Activated B cell treated with CpG ODN at 0.5 μM for 24 hours (primary cell): ENCODE measurements at places on chromosomes 12 and 14.

GRCh38 chr12:92028441-92028709 is 117.3 kb downstream of the BTG1 start:
- no peak overlapping the region for H3K27ac ChIP-seq
- no peaks in the 10 kb centered on the region for H3K27me3 ChIP-seq
- no peak overlapping the region for H3K4me3 ChIP-seq
- DNase-seq: no peak
- H3K36me3 ChIP-seq: no peaks in the 10 kb centered on the region
- H3K4me1 ChIP-seq: peaks cover 43% of the 10 kb centered on the region

DNA sequence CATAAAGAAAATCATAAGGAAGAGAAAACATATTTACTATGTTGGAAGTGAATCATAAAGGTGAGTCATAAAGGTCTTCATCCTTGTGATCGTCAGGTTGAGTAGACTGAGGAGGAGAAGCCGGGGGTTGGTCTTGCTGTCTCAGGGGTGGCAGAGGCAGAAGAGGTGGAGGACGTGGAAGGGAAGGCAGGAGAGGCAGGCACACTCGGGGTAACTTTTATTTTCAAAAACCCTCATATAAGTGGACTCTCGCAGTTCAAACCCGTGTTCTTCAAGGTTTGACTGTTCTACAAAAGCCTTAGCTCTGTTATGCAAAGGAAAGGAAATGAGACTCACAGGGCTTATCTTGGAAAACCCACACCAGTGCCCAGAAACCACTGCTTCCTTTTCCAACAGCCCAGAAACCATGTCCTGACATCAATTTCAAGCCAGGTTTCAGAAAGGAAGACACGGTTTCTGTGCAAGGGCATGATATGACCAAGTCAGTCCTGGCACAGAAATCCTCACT is 14.0 kb downstream of the SMCO2 start:
- peaks cover 20% of the 10 kb centered on the region for H3K27me3 ChIP-seq
- H3K4me1 ChIP-seq: peaks cover 5% of the 10 kb centered on the region
- H3K4me3 ChIP-seq: no peak overlapping the region
- no peak overlapping the region for H3K27ac ChIP-seq
- H3K36me3 ChIP-seq: no peaks in the 10 kb centered on the region

DNA sequence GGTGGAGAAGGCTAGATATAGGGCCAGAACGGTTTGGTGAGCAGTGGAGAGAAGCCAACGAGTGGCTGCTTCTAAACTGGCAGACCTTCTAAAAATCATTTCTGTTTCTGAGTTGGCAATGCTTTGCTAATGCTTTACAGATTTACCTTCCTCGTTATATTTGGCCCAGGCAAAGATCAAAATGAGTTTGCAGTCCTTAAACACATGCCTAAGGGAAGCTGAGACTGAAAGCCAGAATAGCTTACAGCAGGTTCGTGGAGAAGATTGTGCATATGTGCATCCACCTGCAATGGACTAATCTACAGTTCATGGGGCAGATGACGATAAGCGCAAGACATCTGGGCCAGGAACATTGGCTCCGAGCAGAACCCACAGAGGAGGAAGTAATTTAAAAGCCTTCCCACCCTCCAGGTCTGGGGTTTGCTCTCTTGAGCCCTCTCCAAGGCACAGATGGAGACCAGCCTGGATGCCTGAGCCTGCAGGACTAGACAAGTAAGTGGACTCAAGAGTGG is 99.4 kb downstream of the NINJ2 start:
- H3K36me3 ChIP-seq: no peaks in the 10 kb centered on the region
- H3K27ac ChIP-seq: no peak overlapping the region
- H3K4me3 ChIP-seq: peak overlapping the region; percentile 39
- peaks cover 26% of the 10 kb centered on the region for H3K4me1 ChIP-seq

- H3K36me3 ChIP-seq: peaks cover 8% of the 10 kb centered on the region
- no peak overlapping the region for H3K4me3 ChIP-seq
- H3K27me3 ChIP-seq: no peaks in the 10 kb centered on the region
- DNase-seq: no peak
Measured at GRCh38 chr14:95151561-95151960, 5.8 kb downstream of the DICER1 start.

DNA sequence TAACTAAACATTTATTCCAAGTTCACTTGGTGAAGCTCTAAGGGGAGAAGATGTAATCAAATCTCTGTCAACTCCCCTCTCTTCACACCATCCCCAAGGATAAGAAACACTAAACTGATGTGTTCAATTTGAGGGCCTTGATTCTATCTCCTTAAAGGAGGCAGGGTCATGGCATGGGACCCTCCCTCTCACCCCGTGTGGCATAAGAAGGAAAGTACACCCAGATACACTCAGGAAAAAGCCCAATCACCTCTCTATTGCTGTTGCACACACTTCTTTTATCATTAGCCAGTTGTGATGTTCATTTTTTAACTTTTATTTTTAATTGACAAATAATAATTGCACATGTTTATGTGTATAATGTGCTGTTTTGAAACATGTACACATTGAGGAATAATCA is 35.1 kb downstream of the WASHC3 start:
- no peaks in the 10 kb centered on the region for H3K4me1 ChIP-seq
- H3K4me3 ChIP-seq: no peak overlapping the region
- H3K27me3 ChIP-seq: no peaks in the 10 kb centered on the region
- no peak for DNase-seq
- peaks cover 51% of the 10 kb centered on the region for H3K36me3 ChIP-seq

- peak overlapping the region; percentile 96 for H3K4me3 ChIP-seq
- no peaks in the 10 kb centered on the region for H3K27me3 ChIP-seq
- peaks cover 28% of the 10 kb centered on the region for H3K36me3 ChIP-seq
Measured at GRCh38 chr12:56300644-56301464, 724 bp upstream of the CS start.

DNA sequence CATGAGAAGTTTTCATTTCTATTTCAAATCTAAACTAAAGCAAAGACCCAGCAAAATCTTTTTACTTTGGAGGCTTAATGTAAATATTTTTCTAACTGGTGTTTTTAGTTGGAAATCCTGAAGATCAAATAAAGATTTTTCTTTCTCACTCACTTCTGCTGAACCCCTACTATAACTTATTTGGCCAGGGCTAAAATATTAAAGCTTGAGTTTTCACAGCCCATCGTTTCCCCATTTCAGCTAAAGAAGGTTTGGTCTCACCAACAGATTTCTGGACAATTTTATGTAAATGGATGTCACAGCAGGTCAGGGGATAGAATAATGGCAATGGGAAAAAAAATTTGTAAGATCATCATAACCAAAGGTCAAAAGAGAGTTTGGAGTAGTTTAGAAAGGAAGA is 92.7 kb upstream of the DCN start:
- no peaks in the 10 kb centered on the region for H3K36me3 ChIP-seq
- no peak overlapping the region for H3K4me3 ChIP-seq
- no peaks in the 10 kb centered on the region for H3K27me3 ChIP-seq
- no peaks in the 10 kb centered on the region for H3K4me1 ChIP-seq

- H3K4me1 ChIP-seq: peaks cover 49% of the 10 kb centered on the region
- no peak overlapping the region for H3K4me3 ChIP-seq
- no peaks in the 10 kb centered on the region for H3K36me3 ChIP-seq
- DNase-seq: no peak
Measured at GRCh38 chr12:4217091-4217490, 56.5 kb upstream of the CCND2 start.

DNA sequence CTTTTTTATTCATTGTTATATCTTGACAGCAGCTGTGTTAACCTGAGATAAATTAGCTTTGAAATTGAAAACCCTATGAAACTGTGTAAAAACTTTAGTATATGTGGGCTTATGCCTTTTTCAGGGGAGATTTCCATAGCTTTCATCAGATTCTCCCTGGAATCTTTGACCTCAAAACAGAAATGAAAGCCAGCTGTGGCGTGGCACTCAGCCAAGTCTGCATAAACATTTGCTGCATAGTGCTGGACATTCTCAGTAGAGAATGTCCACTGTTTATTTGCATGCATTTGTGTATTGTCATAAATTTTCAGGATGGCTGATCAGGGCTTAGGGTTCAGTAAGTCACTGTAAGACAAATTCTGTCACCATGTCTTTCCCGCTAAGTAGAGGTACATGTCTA is 115.3 kb upstream of the NAP1L1 start:
- no peak overlapping the region for H3K4me3 ChIP-seq
- H3K27ac ChIP-seq: no peak overlapping the region
- no peaks in the 10 kb centered on the region for H3K4me1 ChIP-seq
- H3K36me3 ChIP-seq: no peaks in the 10 kb centered on the region

DNA sequence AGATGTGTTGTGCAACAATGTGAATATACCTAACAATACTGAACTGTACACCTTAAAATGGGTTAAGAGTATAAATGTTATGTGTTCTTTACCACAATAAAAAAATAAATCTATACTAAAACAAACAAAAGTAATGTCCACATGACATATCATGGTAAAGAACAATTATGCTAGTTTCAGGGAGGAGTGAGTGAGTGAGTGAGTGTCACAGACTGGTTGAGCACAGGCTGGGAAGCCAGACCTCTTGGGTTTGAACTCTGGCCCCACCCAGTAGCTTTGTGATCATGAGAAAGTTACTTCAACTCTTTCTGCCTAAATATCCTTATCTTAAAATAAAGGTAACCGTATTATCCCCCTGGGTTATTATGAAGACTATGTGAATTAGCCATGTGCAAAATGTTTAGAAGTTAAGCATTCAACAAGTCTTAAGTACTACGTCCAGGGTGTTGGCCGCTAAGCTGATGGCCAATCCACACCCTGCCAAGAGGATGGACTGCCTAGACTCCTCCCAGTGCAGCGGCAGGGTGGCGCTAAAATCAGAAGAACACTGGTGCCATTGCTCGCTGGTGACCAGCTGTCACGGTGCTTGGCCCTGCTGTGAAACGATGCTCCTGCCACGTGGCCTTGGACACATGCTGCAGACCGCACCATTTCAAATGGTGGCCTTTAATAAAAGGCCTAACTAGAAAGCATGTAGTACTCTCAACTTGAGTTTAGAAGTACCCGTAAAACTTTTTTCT is 7.3 kb downstream of the SLC2A13 start:
- H3K4me3 ChIP-seq: no peak overlapping the region
- no peak overlapping the region for H3K27ac ChIP-seq
- no peaks in the 10 kb centered on the region for H3K27me3 ChIP-seq
- DNase-seq: no peak
- H3K36me3 ChIP-seq: no peaks in the 10 kb centered on the region

DNA sequence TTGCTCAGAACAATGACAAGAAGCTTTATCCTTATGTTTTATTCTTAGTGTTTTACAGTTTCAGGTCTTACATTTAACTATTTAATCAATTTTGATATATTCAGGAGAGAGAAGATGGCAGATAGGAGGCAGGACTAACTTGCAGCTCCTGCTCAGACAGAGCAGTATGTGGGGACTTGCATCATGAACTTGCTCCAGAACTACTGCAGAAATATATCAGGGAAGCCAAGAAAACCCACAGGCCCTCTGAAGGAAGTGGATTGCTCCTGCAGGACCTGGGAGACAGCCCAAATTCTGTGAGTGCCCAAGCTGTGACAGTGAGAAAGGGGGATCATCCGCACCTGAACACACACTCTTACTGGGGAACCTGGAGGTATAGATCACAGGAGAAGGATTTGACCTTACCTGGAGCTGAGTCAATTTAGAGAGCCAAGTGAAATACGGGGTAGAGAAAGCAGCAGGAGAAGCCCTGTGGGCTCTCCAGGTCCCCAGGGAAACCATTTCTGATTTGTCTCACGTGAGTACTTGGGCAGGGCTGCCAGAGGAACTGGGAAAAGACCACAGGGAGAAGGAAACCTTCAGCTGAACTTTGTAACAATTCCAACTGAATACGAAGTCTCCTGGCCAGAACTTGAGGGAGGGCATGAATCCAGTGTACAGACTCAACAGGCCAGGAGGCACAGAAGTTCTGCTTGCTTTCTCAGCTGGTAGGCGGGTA is 28.9 kb upstream of the TSPAN8 start:
- no peak overlapping the region for H3K27ac ChIP-seq
- no peaks in the 10 kb centered on the region for H3K4me1 ChIP-seq
- DNase-seq: no peak

DNA sequence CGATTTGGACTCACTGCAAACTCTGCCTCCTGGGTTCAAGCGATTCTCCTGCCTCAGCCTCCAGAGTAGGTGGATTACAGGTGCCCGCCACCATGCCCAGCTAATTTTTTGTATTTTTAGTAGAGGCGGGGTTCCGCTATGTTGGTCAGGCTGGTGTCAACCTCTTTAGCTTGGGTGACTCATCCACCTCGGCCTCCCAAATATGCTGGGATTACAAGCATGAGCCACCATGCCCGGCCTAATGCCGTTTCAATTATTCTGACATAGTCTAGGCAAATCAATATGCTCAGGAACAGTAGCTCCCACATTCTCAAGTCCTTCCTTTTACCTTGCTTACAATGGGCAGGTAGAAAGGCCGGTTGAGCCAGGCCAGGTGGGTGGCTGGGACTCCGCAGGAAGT is 82.0 kb upstream of the EEA1 start:
- peaks cover 5% of the 10 kb centered on the region for H3K36me3 ChIP-seq
- DNase-seq: no peak
- H3K27ac ChIP-seq: no peak overlapping the region
- H3K4me3 ChIP-seq: no peak overlapping the region
- H3K27me3 ChIP-seq: no peaks in the 10 kb centered on the region

- no peak overlapping the region for H3K4me3 ChIP-seq
- H3K27me3 ChIP-seq: no peaks in the 10 kb centered on the region
- H3K27ac ChIP-seq: no peak overlapping the region
Measured at GRCh38 chr12:30047516-30048254, 263.9 kb upstream of the TMTC1 start.

DNA sequence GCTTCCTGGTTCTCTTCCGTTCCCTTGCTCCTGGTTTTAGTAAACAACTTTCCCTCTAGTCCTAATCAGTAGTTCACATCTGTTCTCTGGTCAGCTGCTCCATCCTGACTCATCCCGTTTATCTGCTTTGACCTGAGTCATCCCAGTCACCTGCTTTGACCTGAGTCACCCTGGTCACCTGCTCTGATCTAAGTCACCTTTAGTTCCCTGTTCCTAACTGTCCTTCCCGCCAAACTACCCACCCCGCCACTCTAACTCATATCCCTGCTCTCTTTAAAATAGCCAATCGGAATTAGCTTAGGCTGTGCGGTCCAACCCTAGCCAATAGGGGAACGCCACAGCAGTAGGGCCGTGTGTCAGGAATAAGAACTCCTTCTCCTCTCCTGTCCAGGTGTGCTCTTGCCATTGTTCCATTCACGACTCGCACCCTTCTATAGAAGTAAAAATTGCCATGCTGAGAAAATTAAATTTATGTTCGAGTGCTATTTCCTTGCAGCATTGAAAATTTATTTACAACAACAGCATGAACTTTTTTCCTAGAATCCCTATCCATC is 3.1 kb upstream of the ANKRD33 start:
- H3K36me3 ChIP-seq: no peaks in the 10 kb centered on the region
- no peak for DNase-seq
- no peak overlapping the region for H3K27ac ChIP-seq
- H3K4me3 ChIP-seq: no peak overlapping the region

- no peaks in the 10 kb centered on the region for H3K27me3 ChIP-seq
- peak overlapping the region; percentile 50 for H3K27ac ChIP-seq
- H3K4me1 ChIP-seq: peaks cover 22% of the 10 kb centered on the region
Measured at GRCh38 chr12:53223389-53224060, 8.5 kb downstream of the RARG start.

GRCh38 chr12:77855548-77855947 is 24.9 kb downstream of the NAV3 start:
- no peak overlapping the region for H3K4me3 ChIP-seq
- DNase-seq: no peak
- H3K27ac ChIP-seq: no peak overlapping the region
- H3K27me3 ChIP-seq: no peaks in the 10 kb centered on the region
- no peaks in the 10 kb centered on the region for H3K36me3 ChIP-seq

- no peak overlapping the region for H3K27ac ChIP-seq
- H3K4me1 ChIP-seq: peaks cover 9% of the 10 kb centered on the region
- H3K36me3 ChIP-seq: no peaks in the 10 kb centered on the region
- DNase-seq: no peak
Measured at GRCh38 chr12:49616533-49617219, 6.7 kb upstream of the PRPF40B start.

GRCh38 chr12:104626069-104626837 is 169.5 kb downstream of the CHST11 start:
- no peaks in the 10 kb centered on the region for H3K27me3 ChIP-seq
- no peak for DNase-seq
- H3K27ac ChIP-seq: no peak overlapping the region
- H3K4me3 ChIP-seq: no peak overlapping the region
- H3K36me3 ChIP-seq: peaks cover 24% of the 10 kb centered on the region
